Fibroblast of pulmonary artery (primary cell): ENCODE measurements at places on chromosomes 7 and 10.

DNA sequence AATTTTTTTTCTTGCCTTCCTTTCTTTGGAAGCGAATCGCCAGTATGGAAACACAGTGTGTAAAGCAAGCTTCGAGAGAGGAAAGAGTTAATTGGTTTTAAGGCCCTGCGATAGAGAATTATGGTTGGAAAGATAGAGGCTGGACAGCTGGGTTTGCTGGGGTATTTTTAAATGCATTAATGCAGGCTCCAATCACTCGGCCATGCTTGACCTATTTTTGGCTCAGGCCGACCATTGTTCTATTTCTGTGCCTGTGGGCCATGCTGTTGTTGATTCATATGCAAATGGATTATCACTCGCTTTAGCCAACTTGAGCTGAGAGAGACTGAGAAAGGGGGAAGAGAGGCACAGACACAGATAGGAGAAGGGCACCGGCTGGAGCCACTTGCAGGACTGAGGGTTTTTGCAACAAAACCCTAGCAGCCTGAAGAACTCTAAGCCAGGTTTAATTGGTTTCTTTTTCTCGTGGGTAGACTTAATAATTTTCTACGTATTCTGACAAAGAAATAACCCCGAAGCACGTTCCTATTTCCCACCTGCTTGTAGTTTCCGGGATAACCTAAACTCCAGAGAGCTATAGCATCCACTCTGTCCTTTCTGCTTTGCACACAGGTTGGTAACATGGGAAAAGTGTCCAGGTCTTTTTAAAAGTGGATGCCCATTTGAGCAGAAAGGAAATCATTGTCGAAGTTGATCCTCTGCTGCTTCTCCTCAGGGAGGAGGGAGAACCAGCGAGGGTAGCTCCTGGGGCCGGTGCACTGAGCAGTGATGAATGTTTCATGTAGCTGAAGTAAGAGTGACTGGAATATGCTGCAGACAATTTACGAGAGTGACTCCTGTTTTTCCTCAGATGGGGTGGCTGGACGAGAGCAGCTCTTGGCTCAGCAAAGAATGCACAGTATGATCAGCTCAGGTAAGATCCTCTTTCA is at the start of gene HDAC9:
TSS of gene HDAC9 (plus strand) at position 338 of the 929 bp plus-strand sequence. CDS start at position 892, 554 bp downstream.
- peak; percentile 56 for DNase-seq

GRCh38 chr10:101568054-101568745 is 19.9 kb downstream of the POLL start:
- no peak for DNase-seq

DNA sequence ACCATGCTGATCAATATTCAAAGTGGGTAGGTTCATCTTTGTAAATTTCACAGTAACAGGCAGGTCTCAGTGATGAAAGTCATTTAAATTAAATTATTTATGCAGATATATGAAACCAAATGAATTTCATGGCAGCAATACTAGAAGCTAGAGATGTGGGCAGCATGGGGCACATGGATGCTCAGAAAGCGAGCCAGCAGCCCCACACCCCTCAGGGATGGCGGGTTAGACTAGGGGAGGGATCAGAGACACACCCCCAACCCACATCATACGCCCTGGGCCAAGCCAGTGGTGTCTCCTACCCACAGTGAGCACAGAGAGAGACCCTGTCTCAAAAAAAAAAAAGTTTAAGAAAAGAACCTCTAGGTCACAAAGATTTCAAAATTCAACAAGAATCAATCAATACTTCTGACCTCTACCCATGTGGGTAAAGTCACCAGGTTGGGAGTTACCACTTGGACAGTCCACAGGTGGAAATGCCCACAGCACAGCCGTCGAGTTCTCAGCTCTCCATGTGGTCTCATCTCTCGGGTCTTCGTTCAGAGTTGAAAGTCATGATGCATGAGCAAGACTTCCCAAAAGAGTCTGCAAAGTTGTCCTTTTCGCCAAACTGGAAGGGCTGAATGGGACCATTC is 79.3 kb upstream of the PPP2R2D start:
- no peak for DNase-seq

DNA sequence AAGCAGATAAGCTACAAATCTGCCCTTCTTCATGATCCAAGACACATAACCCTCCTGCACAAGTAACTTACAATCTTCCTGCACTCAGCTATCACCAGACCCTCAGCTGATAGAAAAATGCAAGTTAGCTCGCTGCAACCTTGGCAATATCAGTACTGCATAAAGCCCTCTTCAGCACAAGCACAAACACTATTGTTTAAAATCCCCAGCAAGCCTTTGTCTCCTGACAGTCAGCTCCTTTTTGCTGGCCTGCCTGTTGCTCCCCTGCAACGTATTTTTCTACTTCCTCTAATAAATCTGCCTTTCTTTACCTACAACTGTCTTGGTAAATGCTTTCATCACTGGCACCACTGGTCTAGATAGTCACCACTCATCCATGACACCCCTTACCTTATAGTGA is 59.8 kb downstream of the BAMBI start:
- no peak for DNase-seq

- no peak for DNase-seq
Measured at GRCh38 chr10:119496273-119496672, 46.2 kb downstream of the RGS10 start.

DNA sequence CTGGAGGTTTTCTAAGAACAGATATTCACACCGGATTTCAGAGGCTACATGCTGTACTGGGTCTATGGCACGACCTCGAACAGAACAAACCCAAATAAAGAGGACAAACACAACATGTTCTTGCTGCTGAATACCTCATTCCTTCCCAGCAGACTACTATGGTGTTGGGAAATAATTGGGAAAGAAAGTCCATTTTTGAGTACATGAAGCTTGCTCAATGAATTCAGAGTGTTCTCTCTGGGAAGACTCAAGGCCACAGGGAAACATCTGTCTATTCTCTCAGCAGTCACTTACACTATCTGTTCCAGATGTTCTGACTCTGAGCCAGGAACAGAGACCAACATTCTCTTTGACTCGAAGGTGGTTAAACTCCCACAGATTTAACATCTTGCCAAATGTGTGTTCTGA is 30.9 kb downstream of the LAMB1 start:
- DNase-seq, result peak; percentile 99

- DNase-seq, result no peak
Measured at GRCh38 chr7:5230265-5231067, 40.4 kb downstream of the WIPI2 start.

DNA sequence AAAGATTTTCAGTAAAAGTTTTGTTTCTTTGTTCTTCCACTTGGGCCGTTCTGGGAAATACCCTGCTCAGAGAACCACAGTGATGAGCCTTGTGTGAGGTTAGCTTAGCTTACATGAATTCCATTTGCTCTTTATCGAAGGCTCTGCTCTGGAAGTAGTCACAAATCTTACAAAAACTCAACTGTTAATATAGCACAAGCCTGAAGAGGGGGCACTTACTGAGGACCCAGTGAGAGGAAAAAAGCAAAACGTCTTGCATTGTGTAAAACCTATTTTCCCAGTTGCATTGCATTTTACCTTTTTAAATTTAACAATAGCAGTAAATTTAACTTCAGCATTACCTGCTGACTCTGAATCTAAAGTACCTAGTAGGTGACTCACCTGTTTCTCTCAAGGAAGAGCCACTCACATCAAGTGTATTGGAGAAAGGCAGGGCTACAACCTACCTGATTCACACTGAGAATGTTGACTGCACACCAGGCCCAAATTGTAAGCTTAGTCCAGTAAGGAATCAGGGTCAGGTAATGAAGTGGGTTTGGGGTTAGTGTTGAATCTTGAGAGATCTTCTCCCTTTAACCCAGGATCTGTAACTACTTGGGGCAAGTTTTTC is 42.3 kb downstream of the PPP1R17 start:
- DNase-seq, result no peak

DNA sequence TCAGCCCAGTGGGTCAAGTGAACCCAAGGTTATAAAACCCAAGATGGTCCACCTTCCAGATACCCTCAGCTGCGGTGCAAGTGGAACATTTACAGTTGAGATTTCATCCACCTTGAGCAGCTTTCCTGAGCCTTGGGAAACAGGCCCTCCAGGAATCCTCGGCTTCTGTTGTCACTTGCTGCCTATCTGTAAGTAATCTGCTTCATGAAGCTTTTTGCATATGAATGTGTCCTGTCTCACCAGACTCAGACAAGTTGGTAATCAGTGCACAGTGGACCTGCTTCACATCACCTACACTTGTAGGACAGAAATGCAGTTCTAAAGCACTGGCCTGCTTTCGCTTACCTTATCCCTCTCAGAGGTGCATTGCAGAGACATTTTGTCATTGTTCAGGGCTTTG is 80.3 kb downstream of the FAM185A start:
- no peak for DNase-seq
